Stimulated activated CD4-positive, alpha-beta T cell treated with anti-CD3 and anti-CD28 coated beads, TNF-alpha, amount 100 ng/mL, for 48 hours (primary cell): ENCODE measurements at places on chromosomes 12 and 14.

- DNase-seq, result no peak
Observed at GRCh38 chr14:54834081-54834480, 68.5 kb downstream of the GCH1 start.

GRCh38 chr14:45891417-45892080, 638.5 kb upstream of the MIS18BP1 start:
- DNase-seq, result no peak

GRCh38 chr12:57738661-57739237, at the start of gene AGAP2:
AGAP2 (minus strand) TSS chr12:57738742; CDS start chr12:57738246, 496 bp downstream.
- no peak for DNase-seq

- DNase-seq, result no peak
Observed at GRCh38 chr14:99840774-99841305, 47.6 kb downstream of the EML1 start.

DNA sequence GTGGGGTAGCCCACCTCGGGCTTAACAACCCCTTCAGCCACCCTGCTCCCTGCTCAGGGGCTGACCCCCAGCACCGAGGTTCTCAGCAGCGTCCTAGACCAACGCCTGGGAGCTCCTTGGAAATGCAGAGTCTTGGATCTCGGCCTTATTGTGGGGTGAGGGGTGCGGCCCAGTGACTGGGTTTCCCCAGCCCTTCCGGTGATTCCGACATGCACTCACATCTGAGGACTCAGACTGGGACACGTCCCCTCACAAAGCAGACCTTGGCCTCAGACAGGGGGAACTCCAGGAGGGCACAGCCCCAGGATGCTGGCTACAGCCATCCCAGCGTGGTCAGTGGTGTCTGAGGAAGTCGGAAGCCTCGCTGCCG, 117.7 kb downstream of the RFLNA start:
- DNase-seq, result no peak

DNA sequence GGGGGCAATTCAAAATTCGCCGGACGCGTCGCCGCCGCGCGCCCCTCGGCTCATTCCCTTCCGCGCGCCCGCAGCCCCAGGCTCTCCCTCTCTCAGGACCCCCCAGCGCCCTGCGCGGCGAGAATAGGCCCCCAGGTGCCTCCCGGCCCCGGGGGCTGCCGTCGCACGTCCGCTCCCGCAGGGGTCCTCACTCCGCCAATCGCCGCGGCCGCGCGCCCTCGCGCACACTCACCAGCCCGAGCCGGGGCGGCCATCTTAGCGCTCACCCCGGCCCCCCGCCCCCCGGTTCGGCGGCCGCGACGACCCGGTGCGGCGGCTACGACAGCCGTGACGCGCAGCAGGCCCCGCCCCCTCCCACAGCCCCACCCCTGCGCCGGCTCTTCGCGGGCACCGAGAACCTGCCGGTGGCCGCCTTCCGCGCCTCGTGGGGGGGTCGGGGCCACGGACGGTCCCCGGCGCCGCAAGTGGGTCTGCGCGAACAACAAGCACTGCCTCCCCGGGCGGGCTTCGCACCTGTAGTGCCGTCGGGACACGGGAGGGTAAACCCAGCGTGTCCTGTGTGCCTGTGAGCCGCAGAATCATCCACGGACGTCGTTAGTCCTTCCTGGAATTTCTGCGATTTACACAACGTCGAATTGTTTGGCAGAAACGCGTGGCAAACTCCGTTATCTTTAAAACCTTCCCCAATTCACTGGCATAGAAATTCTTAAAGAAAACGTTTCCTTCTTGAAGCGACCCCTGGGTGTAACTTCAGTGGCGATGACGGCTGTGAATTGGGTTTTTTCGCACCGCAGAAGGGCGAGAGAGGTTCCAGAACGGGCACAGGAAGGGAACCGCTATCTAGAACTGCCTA, 2.5 kb downstream of the USP44 start:
- peak; percentile 65 for DNase-seq

- DNase-seq, result no peak
Observed at GRCh38 chr14:99924379-99924778, 131.2 kb downstream of the EML1 start.

GRCh38 chr12:114974826-114975639, 291.1 kb upstream of the TBX3 start:
- DNase-seq, result no peak

GRCh38 chr14:92600318-92601053, 86.9 kb downstream of the RIN3 start:
- DNase-seq, result no peak

DNA sequence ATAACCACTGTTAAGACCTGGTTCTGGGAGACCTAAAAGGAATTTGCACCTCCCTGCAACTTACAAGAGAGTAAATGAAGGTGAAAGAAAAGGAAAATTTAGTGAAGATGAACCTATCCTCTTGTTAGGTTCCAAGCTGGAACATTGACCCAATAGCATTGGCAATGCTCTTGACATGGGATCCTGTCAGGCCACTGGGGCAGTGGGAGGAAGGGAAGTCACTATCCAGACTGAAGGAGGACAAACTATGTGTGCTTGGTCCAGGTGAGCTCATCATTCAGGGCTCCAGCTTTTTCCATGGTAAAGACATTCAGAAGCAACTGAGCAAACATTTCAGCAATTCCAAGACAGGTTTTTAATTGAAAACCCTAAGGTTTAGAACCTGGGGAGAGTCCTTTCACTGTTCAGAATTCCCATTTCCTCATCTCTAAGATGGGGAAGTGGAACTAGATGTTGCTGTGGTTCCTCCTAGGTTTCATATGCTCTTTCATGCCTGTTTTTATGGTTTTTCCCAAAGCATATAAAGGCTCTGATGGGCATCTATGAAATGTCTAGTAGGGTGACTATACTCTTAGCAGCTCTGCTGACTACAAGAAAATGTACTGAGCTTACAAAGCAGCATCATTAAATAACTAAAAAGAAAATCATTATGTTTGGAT, 33.1 kb downstream of the MAPK1IP1L start:
- no peak for DNase-seq

GRCh38 chr14:105070760-105071137, 5.5 kb upstream of the GPR132 start:
- DNase-seq, result no peak

DNA sequence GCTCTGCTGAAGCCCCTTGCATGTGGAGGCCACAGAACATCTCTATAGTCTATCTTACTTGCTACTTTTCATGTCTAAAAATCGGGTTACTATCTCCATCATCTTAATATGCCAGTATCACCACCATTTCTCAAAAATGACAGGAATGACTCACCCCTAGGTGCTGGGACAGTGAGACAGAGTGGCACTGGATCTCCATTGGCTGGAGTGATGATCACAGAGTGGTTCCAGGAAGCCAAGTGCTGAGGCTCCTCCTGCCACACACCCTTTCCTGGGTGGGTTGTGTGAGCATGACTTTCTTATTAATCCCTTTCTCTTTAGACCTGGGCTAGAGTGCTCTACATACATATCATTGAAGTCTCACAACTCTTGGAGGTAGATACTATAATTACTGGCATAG, 3.3 kb upstream of the ASCL1 start:
- no peak for DNase-seq
